Testis (tissue), 5 donors: ENCODE measurements at places on chromosomes 4 and X. TPM values are rescaled to one million over a fixed set of nuclear protein-coding genes. Genes with fewer than 3 reads are reported as not detected.

DNA sequence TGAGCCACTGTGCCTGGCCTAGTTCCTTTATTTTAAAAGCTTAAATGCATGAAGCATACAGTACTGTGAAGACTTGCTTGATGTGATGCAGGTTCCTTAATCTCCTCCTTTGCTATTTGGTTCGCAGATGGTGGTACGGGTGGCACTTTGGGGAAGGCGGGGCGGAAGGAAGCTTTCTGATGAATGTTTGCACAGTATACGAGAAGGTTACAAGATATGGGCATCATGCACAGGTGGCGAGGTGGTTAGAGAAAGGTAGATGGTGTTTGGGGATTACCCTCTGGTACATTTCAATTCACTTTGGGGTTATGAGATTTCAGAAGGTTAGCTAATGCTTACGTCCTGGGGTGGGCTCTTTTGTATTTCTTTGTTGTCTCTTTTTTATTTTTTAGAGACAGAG lies 17.2 kb downstream of the RHOH start:
- no peaks in the 10 kb centered on the region for H3K4me1 ChIP-seq
- H3K27ac ChIP-seq, result no peak overlapping the region
- H3K36me3 ChIP-seq, result no peaks in the 10 kb centered on the region
- H3K27me3 ChIP-seq, result no peaks in the 10 kb centered on the region
- H3K4me3 ChIP-seq, result no peak overlapping the region

Gene C4orf51
- total RNA-seq, result 1.3 TPM

Gene USP17L30
- not detected for total RNA-seq

DNA sequence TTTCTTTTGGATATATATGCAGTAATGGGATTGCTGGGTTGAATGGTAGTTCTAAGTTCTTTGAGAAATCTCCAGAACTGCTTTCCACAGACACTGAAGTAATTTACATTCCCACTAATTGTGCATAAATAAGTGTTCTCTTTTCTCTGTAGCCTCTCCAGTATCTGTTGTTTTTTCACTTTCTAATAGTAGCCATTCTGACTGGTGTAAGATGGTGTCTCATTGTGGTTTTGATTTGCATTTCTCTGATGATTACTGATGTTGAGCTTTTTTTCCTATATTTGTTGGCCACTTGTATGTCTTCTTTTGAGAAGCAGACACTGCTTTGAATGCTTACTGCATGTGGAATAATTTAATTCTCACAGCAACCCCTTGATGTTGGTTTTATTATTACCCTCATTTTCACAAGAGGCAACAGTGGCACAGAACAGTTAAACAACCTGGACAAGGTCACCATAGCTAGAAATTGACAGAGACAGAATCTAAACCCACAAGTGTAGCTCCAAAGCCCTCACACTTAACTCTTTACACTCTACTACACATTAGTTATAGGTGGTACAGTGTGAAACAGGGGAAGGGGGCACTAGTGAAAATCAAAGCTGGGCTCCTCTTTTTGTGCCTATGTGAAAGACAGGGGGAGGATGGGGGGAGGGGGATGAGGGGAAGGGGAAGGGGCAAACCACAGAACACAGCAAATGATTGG lies 96.1 kb downstream of the REELD1 start:
- no peak for DNase-seq
- H3K27ac ChIP-seq, result no peak overlapping the region
- no peak overlapping the region for H3K4me3 ChIP-seq

GRCh38 chr4:181692965-181693364 lies 550.2 kb upstream of the TENM3 start:
- DNase-seq, result no peak
- H3K36me3 ChIP-seq, result no peaks in the 10 kb centered on the region
- no peak overlapping the region for H3K27ac ChIP-seq

DNA sequence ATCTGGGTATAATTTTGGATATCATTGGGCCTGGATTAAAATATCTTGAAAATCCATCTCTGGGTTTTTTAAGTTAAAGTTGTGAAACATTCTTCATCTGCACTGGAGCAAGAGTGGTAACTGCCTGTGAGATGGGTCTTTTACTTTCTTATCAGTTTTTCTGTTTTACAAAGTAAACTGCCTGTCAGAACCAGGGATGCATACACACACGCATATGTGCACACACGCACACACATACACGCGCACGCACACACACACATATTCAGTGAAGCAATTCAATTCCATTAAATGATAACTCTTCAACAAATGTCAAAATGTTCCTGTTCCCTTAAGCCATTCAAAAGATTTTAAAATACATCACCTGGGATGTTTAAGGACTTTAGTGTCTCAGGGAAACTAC lies 515.8 kb downstream of the INPP4B start:
- H3K36me3 ChIP-seq, result no peaks in the 10 kb centered on the region
- H3K27ac ChIP-seq, result no peak overlapping the region
- no peak for DNase-seq
- H3K4me1 ChIP-seq, result no peaks in the 10 kb centered on the region
- no peak overlapping the region for H3K4me3 ChIP-seq
- no peaks in the 10 kb centered on the region for H3K27me3 ChIP-seq

Gene IGFBP7
- 817 TPM for total RNA-seq

Gene CXCL11
- not detected for total RNA-seq

Gene MTMR8
- 3.0 TPM for total RNA-seq

DNA sequence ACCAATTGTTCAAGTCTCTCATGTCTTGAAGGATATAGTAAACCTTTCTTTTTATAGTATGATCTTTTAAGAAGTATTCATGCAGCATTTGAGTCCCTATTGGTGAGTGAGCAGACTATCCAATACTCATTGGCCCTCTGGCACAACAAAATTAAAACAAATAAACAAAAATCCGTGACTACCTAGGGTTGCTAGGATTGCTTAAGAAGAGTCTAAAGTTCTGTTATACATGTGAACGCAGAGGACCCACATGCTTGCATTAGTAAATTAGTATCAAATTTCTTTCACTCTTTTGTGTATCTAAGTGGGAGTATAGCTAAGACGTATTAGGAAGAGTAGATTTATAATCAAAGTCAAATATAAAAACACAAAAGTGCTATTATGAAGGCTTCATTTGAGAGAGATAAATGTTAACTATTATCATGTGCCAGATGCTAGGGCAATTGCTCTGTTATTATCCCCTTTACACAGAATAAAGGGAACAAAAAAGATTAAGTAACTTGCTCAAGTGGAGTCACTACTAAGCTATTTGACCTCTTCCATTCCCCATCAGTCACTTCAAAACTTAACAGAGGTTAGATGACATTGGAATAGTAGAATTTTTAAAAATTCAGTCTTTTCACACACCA lies 29.2 kb upstream of the LARP1B start:
- H3K4me3 ChIP-seq, result no peak overlapping the region
- no peaks in the 10 kb centered on the region for H3K27me3 ChIP-seq
- DNase-seq, result no peak
- H3K4me1 ChIP-seq, result no peaks in the 10 kb centered on the region
- no peak overlapping the region for H3K27ac ChIP-seq
- H3K36me3 ChIP-seq, result no peaks in the 10 kb centered on the region

- DNase-seq, result peak; percentile 28
- H3K4me1 ChIP-seq, result no peaks in the 10 kb centered on the region
- H3K4me3 ChIP-seq, result no peak overlapping the region
- H3K27ac ChIP-seq, result no peak overlapping the region
- H3K27me3 ChIP-seq, result no peaks in the 10 kb centered on the region
Observed at GRCh38 chrX:112818114-112819007, 22.3 kb downstream of the AMOT start.

DNA sequence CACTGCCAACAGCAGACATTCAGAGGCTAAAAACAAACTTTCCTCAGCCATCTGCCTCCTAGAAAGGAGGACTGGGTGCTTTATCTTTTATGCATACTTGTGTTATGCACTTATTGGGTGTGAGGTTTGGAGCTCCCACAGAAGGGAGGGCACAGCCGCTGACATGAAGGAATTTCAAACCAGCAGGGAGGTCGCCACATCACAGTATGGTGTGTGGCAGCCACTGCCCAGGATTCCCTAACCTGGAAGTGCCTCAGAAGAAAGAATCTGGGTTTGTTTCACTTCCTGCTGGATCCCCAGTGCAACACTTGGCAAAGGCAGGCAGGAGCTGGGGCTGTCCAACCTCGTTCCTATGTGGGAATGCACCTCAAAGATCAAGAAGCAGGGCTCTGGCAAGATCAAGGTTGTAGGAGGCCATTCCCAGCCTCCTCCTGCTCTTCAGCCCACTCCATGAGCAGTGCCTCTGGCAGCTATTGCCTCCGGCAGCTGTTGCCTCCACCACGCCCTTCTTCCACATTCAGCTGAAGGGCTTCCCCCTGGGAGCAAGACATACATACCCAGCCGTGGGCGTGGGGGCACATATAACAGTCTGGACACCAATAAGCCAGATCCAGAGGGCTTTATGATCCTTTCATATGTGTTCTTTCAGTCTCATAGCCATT lies 109.0 kb upstream of the MAMLD1 start:
- no peak for DNase-seq
- no peaks in the 10 kb centered on the region for H3K36me3 ChIP-seq
- H3K4me3 ChIP-seq, result no peak overlapping the region
- H3K4me1 ChIP-seq, result no peaks in the 10 kb centered on the region
- H3K27me3 ChIP-seq, result no peaks in the 10 kb centered on the region

Gene CLCN5
- 22.1 TPM for total RNA-seq

GRCh38 chr4:87089368-87089767 lies 131.1 kb downstream of the KLHL8 start:
- DNase-seq, result no peak
- H3K27me3 ChIP-seq, result no peaks in the 10 kb centered on the region
- no peak overlapping the region for H3K27ac ChIP-seq
- no peak overlapping the region for H3K4me3 ChIP-seq

Gene ZNF732
- 6.5 TPM for total RNA-seq

GRCh38 chr4:54101190-54102041 lies 1.5 kb downstream of the GSX2 start:
- H3K27me3 ChIP-seq, result no peaks in the 10 kb centered on the region
- H3K36me3 ChIP-seq, result no peaks in the 10 kb centered on the region
- H3K4me1 ChIP-seq, result peaks cover 22% of the 10 kb centered on the region
- H3K4me3 ChIP-seq, result peak overlapping the region; percentile 44
- no peak for DNase-seq

DNA sequence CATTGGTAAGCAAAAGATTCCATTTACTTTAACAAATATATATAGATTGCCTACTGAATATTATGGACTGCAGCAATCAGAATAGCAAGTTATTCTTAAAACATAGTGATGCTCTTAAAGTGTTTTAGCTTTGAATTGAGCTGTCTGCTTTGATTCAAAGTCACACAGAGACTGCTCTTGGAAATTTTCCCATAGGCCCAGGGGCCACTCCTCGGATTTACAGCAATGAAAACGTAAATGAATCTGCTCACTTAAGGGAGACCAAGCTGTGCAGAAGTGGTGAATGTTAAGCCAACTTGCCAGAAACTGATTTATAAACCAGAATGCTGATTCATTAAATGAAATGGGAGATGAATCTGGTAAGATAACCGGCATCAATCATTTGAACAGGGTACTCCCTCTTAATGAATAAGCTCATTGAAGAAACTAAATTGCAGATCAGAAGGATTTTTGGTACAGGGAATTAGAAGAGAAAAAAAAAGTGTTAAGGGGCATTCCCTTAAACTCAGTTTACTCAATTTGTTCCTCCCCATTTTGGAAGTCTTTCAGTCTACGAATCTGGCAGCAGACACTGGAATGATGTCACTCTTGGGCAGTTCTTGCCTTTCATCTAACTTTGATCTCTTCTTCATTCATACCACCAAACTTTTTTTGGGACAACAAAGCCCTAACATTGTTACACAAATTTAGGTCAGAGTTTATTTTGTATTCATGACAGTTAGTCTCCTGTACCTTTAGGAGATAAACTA lies 363.3 kb upstream of the MAGEB2 start:
- no peaks in the 10 kb centered on the region for H3K4me1 ChIP-seq
- H3K27ac ChIP-seq, result no peak overlapping the region
- H3K36me3 ChIP-seq, result no peaks in the 10 kb centered on the region
- no peak overlapping the region for H3K4me3 ChIP-seq

- no peaks in the 10 kb centered on the region for H3K4me1 ChIP-seq
- H3K4me3 ChIP-seq, result no peak overlapping the region
- no peaks in the 10 kb centered on the region for H3K36me3 ChIP-seq
- no peaks in the 10 kb centered on the region for H3K27me3 ChIP-seq
Observed at GRCh38 chr4:141427726-141428296, 207.1 kb downstream of the ZNF330 start.

DNA sequence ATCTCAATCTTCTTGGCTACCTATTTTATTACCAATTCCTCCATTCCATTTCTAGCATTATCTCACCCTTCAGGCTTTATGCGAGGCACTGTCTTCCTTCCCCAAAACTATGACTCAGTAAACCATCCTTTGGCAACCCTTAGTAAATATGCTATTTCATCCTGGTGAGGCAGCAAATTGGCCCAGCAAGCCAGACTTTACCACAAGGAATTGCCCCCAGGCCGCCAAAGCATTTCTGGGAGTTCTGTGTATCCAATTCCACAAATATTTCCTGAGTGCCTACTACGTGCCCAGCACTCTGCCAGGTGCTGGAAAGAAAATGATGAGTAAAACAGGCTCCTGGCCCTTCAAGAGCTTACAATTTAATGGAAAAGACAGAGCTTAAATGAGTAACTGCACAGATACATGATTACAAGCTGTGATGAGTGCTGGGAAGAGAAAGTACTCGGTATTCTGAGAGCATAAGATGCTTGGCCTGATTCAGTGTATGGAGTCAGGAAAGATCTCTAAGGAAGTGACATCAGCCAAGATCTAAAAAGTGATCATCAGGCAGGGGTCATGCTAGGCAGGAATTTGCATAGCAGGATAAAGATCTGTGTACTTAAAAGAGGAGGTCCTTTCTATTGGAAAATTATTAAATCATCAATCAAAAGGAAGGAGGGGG lies 193.8 kb downstream of the ADAMTS3 start:
- no peak for DNase-seq
- H3K27me3 ChIP-seq, result no peaks in the 10 kb centered on the region
- H3K4me3 ChIP-seq, result no peak overlapping the region
- no peaks in the 10 kb centered on the region for H3K4me1 ChIP-seq

Gene ADH1A
- not detected for total RNA-seq

Gene LGI2
- 0.74 TPM for total RNA-seq

DNA sequence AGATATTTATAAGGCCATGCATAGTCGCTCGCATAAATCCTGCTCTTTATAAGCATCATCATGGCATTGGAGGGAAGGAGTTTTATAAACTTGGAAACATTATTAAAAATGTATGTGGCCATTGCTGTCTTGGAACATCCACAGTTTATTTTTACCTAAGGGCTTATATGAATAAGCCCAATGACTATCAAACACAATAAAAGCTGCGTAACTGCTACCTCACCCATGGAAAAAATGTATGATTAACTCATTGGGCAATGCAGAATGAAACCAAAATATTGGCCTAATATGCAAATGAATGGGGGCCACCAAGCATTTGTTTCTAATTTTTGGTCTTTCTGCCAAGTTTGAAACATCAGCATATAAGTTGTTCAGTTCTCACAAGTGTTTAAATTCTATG lies 19.1 kb downstream of the GEMIN8 start:
- H3K27ac ChIP-seq, result no peak overlapping the region
- no peaks in the 10 kb centered on the region for H3K4me1 ChIP-seq
- DNase-seq, result no peak
- H3K36me3 ChIP-seq, result no peaks in the 10 kb centered on the region
- no peaks in the 10 kb centered on the region for H3K27me3 ChIP-seq
- no peak overlapping the region for H3K4me3 ChIP-seq
